Muscle of back (tissue), 13 donors: ENCODE measurements at places on chromosomes 2 and 18.

- DNase-seq: no peak
Measured at GRCh38 chr2:148794558-148794957, 80.5 kb upstream of the KIF5C start.

DNA sequence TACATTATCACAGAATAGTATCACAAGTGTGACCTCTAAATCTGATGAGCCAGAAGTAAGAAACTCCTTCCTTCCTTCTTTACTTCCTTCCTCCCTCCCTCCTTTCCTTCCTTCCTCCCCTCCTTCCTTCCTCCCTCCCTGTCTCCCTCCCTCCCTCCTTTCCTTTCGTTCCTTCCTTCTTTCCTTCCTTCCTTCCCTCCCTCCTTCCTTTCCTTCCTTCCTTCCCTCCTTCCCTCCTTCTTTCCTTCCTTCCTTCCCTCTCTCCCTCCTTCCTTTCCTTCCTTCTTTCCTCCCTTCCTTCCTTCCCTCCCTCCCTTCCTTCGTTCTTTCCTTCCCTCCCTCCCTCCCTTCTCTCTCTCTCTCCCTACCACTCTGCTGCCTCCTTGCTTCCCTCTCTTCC lies 359.2 kb downstream of the OSR1 start:
- no peak for DNase-seq

DNA sequence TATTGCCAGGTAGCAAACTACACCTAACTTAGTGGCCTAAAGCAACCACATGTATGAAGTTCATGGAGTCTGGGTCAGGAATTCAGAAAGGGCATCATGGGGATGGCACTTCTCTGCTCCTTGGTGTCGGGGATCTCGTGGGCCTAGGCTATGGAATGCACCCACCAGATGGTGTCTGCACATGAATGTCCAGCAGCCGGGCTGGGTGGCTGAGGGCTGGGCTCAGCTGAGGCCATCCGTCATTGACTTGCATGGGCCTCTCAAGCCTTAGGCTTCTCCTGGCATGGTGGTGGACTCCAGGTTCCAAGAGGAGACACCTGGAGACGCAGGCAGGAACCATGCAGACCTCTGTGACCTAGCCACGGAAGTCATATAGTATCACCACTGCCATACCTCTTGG lies 26.0 kb upstream of the RPL31 start:
- no peak for DNase-seq

DNA sequence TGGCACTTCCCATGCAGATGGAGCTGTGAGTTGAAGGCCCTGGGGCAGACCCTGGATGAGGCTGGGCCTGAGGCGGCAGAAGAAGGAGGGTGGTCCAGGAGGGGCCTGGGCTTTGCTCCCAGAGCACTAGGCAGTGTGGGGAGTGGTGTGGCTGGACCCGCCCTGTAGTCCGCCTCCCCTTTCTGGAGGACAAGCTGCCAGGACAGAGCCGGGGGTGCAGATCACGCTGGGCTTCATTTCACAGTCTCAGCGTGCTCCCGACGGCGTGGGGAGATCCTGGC lies 49.8 kb downstream of the PTGR3 start:
- no peak for DNase-seq

DNA sequence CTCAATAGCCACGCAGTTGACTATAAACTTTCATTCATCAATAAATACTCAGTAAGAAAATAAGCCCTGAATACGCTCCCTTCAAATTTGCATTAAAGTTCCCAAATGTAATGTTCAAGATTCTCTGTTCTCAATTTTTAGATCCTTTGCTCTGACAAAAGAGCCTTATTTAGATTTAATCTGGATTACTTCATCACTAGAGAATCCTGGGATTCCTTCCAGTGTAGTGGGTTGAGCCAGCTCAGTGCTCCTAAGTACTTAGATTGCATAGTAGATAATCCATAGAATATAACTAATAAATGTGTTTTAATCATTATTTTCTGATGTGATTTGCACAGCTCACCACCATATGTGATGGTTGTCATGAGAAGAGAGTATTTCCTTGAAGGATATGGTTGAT lies 1286.2 kb downstream of the SUCLG1 start:
- DNase-seq: no peak

- DNase-seq: no peak
Measured at GRCh38 chr18:26706911-26707351, 158.6 kb downstream of the AQP4 start.

DNA sequence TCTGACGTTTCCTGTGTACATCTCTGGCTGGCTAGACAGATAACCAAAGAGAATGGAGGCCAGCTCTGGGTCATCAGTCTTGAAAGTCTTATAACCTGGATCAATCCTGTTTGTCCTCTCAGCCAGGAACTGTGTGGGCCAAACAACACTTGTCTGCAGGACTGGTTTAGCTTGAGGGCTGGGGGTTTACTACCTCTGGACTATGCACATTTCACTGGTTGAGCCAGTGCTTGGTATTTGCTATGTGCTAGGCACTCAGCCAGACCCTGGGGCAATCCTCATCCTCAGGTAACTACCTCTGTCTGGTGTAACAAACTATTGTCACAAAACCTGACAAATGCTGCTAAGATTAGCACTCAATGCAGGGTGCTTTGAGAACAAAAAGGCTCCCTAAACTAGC lies 169.7 kb downstream of the HAUS1 start:
- no peak for DNase-seq

GRCh38 chr2:143736904-143737303 lies 607.7 kb downstream of the ARHGAP15 start:
- no peak for DNase-seq

GRCh38 chr2:25125189-25125588 lies 43.2 kb downstream of the POMC start:
- DNase-seq: no peak

- DNase-seq: no peak
Measured at GRCh38 chr2:160820691-160821090, 327.1 kb upstream of the RBMS1 start.

DNA sequence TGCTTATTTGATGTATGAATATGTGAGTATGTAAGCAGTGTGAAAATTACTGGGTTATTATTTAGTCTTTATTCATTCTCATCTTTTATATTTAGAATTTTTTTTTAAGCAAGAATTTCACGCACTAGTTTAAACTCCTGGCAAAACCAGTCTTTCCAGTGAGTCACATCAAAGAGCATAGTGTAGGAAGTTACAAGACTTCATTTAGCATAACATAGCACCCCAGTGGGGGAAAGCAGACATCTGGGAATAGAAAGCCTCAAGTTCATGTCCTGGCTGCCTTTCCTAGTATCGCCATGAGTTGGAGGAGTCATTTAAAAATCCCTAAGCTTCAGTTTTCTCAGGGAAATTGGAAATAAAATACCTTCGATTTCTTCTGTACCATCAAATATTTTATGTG lies 408.3 kb downstream of the NUP35 start:
- DNase-seq: no peak

DNA sequence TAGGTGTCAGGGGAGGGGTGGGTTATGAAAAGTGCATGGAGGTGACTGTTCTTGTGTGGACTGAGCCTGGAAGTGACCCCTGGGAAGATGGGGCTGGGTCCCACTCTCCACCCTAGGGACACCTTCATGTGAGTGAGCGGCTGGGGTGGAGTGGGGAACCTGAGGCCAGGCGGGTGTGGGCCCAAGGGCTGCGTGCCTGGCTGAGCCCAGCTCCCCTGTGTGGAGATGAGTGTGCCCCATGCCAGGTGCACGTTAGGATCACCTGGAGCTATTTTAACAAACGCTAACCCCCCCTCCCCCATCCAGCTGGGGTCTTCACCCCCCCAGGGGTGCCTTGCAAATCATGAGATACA lies 26.5 kb downstream of the ZAP70 start:
- DNase-seq: no peak

DNA sequence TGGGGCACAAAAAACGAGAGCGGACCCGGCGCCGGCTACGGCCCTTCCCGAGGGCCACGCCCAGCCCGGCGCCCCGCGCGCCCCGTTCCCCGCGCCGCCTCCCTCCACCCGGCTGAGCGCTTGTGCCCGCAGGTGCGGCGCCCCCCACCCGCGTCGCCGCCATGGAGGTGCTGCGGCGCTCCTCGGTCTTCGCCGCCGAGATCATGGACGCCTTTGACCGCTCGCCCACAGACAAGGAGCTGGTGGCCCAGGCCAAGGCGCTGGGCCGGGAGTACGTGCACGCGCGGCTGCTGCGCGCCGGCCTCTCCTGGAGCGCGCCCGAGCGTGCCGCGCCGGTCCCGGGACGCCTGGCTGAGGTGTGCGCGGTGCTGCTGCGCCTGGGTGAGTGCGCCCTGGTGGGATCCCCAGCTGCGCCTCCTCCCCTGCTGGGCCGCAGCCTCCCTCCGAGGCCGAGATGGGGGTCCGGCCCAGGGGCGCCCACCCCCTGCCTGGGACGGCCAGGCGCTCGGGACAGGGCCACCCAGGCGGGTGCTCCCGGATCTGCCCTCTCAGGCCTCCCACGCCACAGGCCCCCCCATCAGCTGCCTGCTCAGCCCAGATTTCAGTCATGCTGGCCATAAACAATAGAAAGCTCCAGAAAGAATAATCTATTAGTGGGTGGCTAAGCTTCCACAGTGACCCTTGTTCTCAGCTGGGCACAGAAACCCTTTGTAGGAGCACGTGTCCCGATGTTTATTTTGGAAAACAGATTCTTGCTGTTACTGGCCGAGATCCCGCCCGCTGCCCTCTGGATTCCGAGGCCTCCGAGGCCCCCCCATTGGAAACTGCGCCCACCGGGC lies 997 bp downstream of the BOK start:
- peak; percentile 47 for DNase-seq

DNA sequence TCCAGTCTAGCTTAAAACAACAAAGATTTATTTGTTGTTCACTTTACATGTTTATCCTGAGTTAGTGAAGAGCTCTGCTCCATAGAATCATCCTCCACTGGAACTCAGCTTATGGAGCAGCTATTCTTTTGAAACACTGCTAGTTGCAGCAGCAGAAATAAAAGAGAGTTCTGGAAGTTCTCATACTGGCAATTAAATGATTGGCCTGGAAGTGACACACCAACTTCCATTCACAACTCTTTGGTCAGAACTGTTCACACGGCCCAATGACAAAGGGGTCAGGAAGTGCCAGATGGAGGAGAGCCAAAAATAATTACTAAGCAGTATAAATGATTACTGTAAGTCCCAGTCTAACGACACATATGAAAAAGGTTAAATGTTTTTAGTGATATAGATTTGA lies 39.1 kb downstream of the FBXO11 start:
- peak; percentile 31 for DNase-seq

GRCh38 chr2:75025633-75026380 lies 67.4 kb downstream of the POLE4 start:
- no peak for DNase-seq

DNA sequence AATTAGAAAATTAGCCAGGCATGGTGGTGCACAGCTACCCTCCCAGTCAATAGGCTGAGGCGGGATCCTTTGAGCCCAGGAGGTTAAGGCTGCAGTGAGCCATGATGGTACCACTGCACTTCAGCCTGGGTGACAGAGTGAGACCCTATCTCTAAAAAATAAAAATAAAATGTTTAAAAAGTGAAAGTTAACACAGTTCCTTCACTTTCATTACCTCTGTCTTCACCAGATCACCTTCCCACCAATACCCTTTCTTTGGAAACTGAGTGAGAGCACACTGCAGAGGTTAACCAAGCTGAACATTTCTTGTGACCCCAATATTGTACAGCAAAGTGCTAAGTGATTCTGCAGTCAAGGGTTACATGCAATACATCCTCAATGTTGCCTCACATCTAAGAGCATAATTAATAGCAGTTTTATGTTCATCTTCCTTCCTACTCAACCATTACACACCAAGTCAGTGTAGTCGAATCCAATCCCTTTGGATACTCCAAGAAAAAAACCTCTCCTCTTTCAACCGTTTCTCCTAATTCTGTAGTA lies 1.7 kb downstream of the L3MBTL4 start:
- no peak for DNase-seq

DNA sequence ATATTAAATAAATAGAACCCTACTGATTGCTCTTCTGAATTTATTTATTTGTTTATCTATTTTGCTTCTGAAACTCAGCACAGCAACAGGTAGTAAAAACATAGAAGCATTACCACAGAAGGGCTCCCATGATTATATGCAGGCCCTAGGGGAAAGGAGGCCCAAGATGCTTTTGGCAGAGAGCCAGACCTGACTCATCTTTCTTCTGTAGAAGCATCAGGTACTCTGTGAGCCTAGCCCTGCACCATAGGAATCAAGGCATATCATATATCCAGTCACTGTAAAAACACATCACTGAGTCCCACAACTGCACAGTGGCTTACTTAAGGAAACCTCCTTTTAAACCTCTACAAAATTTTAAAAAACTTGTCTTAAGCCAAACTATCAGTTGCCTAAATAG lies 1.8 kb downstream of the SCN9A start:
- peak; percentile 38 for DNase-seq

- no peak for DNase-seq
Measured at GRCh38 chr2:236608188-236608525, 38.5 kb downstream of the ACKR3 start.

DNA sequence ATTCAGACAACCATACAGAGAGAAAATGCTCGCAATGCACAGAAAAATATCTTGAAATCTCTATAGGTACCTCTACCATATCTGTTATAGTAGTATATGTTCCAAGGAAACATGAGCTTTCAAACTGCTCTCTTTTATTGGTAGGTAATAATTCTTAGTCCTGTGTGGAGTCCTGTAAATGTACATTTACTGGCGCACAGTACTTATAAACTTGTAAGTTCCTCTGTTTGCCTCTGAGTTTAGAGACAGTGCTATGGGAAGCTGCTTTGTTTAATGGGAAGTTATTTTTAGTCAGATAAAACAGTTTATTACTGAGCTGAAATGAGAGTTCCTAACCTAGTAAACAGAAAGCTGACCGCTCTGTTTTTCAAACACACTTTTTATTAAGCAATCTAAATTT lies 52.7 kb downstream of the CCDC93 start:
- DNase-seq: no peak

- DNase-seq: no peak
Measured at GRCh38 chr2:126616606-126617069, 39.3 kb upstream of the GYPC start.

DNA sequence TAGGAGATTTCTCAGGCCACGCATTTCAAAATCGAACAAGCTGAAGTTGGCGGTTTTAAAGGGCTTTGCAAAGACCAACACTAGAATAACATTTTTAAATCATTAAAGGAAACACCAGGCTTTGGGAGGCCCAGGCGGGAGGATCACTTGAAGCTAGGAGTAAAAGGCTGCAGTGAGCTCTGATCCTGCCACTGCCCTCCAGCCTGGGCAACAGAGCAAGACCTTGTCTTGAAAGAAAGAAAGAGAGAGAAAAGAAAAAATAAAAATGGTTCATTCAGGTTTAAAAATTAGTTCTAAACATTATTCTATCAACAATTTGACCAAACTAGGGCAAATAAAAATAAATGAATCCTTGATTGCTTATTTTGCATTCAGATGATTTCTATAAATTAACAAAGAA lies 789 bp upstream of the CHST9 start:
- no peak for DNase-seq

DNA sequence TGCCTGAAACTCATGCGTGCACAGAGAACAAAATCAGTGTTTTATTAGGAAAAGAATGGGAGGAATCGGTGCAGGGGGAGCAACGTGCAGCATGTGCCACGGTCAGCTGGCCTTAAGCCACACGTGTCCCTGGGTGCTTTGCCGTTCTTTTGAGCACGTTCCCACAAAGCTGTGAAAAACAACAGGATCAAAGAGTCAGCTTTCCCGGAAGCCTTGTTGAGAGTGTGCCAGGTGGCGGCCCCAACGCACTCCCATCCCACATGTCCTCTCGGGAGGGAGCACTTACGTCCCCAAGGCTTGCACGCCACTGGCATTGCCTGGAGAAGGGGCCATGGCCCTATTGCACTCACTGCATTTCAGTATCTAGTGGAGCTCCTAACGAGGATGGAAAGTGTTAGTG lies 511.2 kb downstream of the EIPR1 start:
- DNase-seq: no peak

GRCh38 chr2:170277951-170278350 lies 100.0 kb downstream of the MYO3B start:
- DNase-seq: no peak

GRCh38 chr2:71327916-71328315 lies 3.7 kb upstream of the ZNF638 start:
- DNase-seq: no peak
